ENCODE measurements at places on chromosomes 6 and 20.

- no peak for DNase-seq
Measured at GRCh38 chr20:42085366-42085765, 467.2 kb upstream of the CHD6 start.

- DNase-seq: no peak
Measured at GRCh38 chr20:7744411-7744810, 195.8 kb downstream of the HAO1 start.

DNA sequence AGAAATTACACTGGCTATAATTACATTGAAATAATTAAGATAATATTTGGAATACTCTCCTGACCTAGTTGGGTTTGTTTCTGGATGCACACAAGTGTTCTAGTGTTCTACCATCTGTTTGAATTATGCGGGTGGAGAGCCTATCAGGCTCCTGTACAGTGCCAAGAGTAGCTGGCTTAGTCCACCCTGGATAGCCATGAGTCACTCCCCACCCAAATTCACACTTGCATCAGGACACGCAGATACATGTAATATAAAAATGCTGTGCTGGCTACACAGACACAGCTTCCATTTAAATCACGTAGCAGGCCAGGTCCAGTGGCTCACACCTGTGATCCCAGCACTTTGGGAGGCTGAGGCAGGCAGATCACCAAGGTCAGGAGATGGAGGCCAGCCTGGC is 686.2 kb upstream of the SLC35B3 start:
- DNase-seq: no peak

- DNase-seq: no peak
Measured at GRCh38 chr6:1635305-1636010, 25.7 kb downstream of the FOXC1 start.

DNA sequence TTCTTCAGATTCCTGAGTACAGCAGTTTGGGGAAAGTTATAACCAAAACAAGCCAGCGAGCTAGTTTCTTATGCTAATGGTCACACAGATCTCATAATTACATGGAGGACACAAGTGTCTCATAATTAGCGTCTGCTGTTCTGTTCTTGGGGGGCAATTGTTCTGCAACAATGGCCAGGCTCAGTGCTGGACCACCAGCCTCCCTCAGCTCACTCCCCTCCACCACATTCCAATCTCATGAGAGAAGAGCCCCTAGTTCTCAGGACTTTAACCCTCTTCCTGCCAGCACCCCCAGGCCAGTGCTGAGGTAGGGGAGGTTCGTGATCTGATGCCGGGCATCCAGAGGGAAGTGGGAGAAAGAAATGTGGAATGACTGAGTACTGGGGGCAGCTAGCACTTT is 20.2 kb upstream of the TOX2 start:
- no peak for DNase-seq

GRCh38 chr6:40815731-40816130 is 223.3 kb downstream of the UNC5CL start:
- no peak for DNase-seq

- no peak for DNase-seq
Measured at GRCh38 chr6:42367353-42368011, 84.2 kb downstream of the TRERF1 start.

- no peak for DNase-seq
Measured at GRCh38 chr6:159151266-159151855, 17.8 kb upstream of the FNDC1 start.

DNA sequence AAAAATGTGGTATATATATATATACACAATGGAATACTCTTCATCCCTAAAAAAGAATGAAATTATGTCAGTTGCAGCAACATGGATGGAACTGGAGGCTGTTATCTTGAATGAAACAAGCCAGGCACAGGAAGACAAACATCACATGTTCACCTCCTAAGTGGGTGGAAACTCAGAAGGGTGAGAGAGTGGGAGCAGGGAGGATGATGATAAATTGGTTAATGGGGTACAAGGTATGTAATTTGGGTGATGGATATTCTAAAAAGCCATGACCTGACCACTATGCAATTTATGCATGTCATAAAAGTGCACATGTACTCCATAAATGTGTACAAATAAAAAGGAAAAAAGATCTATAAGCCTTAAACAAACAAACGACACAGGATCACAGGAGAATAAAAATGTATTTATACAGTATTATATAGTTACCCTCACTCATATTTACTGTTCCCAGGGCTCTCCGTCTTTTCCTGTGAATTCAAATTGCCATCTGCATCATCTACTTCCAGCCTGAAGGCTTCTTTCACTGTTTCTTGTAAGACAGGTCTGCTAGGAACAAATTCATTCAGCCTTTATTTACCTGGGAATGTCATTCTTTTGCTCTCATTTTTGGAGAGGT is 89.8 kb downstream of the SYNDIG1 start:
- no peak for DNase-seq

DNA sequence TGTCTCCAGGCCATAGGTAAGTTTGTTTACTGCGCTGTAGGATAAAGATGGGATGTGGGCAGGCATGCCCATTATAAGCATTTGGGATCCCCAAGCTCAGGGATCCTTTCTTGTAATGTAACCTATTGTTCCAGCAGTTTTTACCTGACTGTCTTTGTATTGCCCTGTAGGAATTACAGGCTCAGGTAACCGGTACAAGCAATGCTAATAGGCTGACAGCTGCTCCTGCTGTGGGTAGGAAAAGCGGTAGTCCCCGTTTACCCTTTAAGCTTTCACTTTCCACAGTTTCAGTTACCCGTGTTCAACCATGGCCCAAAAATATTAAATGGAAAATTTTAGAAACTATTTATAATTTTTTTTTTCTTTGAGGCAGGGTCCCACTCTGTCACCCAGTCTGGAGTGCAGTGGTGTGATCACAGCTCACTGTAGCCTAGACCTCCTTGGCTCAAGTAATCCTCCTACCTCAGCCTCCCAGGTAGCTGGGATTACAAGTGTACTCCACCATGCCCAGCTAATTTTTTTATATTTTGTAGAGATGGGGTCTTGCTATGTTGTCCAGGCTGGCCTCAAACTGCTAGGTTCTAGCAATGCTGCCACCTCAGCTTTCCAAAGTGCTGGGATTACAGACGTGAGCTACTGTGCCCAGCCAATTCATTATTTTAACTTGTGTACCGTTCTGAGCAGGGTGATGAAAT is 108.6 kb downstream of the CDYL start:
- no peak for DNase-seq

GRCh38 chr6:3719462-3720308 is 31.8 kb downstream of the PXDC1 start:
- no peak for DNase-seq

- DNase-seq: no peak
Measured at GRCh38 chr6:39339868-39340550, 17.5 kb upstream of the KCNK16 start.

- DNase-seq: peak; percentile 89
Measured at GRCh38 chr20:41692479-41693135, 74.4 kb upstream of the CHD6 start.
